ENCODE measurements at places on chromosomes 3 and 15.

GRCh38 chr3:185999221-185999620 is 61.4 kb upstream of the TRA2B start:
- no peak for DNase-seq

GRCh38 chr3:65436580-65436979 is 602.1 kb downstream of the MAGI1 start:
- DNase-seq, result no peak

DNA sequence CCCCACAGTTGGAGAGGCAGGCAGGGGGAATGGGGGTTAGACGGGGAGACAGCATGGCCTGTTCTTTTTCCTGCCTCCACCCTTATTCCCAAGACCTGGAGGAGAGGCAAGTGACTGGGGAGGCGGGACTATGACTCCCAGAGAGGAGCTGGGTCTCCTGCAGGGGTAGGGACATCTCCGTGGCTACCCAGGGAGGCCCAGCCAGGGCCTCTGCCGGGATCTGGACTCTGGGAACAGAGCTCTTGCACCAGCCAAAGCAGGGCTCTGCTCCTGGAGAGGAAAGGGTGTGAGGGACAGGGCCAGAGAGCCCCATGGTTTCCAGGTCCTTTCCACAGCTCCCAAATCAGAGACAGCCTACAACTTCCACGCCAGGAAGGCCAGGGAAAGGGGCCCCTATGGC is 22.8 kb downstream of the CFAP100 start:
- no peak for DNase-seq

DNA sequence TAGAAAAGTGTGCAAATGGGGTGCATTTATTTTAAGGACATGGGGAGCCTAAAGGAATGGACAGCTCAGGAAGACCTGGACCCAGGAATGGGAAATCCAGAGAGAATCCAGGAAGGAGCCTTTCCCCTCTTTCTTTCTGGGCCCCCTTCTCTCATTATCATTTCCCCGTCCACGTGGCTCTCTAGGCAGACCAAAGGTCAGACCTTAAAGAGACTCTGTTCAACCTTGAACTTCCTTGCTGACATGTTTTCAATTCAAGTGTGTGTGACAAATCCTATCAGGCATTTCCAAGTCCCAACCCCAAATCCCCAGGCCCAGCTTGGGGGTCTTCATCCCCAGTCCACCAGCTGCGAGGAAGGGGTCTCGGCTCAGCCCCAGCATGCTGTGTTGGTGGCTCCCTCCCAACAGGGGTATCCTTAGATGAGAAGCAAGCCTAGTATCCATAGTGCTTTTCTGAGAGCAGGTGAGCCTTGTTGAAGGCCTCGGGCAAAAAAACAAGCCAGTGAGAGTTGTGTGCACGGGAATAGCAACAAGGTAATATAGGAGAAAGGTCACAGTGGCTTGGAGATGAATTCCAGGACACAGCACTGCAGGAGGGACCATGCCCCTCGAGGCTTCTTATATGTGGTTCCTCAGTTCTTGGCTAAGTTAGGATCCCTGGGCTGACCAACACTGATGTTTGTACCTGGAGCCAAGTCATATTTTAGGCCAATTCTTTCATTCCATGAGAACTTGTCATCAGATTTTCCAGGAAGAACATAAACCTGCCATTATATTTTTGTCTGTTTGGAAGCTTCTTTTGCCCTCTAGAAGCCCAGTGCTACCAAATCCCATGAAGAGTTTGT is 130.0 kb downstream of the ASB7 start:
- DNase-seq, result no peak

DNA sequence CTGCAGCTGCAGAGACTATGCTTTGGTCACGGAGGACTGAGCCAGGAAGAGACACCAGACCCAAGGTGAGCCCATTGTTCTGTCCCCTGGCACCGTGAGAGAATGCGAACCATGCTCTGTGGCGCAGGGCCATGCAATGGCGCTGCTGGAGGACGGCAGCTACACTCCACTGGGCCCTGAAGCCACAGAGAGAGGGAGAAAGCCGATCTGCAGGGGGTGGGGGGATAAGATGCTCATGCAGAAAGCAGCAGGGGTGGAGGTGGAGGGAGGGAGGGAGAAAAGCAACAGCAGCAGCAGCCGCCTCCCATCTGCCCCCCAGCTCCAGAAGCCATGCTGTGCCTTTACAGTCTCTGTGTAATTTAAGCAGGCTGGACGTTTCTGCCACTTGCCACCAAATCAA is 5.3 kb downstream of the BDH1 start:
- DNase-seq, result no peak

DNA sequence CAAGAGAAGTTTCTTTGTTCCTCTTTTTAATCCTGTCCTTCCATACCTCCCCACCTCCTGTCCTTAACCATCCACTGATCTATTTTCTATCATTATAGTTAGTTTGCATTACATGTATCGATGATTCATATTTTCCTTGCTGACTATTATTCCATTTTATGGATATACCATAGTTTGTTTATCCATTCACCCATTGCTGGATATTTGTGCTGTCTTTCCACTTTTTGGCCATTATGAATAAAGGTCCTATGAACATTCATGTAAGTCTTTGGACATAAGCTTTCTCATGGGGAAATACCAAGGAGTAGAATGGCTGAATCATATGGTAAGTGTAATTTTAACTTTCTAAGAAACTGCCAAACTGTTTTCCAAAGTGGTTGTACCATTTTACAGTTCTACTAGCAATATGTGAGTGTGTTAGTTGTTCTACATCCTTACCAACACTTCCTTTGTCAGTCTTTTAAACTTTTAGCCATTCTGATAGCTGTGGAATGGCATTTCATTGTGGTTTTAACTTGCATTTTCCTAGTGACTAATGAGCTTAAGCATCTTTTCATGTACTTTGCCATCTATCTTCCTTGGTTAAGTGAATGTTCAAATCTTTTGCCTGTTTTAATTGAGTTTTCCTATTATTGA is 11.7 kb downstream of the ATP6V1A start:
- no peak for DNase-seq

DNA sequence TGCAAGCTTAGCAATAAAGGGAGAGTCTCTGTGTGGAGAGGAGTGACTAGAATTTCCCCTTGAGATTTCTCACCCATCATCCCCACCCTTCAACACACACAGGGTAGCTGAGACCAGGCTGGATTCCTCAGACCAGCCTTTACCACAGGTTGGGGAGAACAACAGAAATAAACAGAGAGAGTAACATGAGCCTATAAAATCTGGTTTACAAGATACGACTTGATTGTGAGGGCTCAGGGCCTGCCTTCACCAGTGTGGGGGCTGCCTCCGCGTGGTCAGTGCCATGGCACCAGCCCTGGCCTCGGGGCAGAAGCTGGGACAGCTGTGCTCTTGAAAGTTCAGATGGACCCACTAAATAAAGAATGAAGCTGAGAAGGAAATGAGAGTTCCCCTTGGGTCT is 14.6 kb upstream of the MAGEF1 start:
- DNase-seq, result no peak

DNA sequence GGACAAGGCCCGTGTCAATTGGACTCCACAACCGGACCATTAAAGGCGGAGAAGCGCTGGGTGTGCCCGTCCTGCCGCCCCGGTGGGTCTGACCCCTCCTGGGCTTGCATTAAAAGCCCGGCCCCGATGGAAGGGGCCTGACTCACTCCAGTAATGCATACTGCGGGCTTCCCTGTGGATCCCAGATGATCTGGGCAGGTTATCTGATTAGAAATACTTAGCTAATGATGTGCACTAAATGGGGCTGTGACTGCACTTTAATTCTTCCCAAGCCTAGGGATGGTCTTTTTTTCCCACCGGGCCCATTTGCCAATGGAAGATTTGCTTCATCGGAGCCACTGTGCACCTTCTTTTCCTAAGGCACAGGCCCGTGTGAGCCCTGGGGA is 124.9 kb downstream of the TMEM266 start:
- DNase-seq, result no peak

GRCh38 chr15:90189781-90190467 is 11.2 kb upstream of the SEMA4B start:
- no peak for DNase-seq

DNA sequence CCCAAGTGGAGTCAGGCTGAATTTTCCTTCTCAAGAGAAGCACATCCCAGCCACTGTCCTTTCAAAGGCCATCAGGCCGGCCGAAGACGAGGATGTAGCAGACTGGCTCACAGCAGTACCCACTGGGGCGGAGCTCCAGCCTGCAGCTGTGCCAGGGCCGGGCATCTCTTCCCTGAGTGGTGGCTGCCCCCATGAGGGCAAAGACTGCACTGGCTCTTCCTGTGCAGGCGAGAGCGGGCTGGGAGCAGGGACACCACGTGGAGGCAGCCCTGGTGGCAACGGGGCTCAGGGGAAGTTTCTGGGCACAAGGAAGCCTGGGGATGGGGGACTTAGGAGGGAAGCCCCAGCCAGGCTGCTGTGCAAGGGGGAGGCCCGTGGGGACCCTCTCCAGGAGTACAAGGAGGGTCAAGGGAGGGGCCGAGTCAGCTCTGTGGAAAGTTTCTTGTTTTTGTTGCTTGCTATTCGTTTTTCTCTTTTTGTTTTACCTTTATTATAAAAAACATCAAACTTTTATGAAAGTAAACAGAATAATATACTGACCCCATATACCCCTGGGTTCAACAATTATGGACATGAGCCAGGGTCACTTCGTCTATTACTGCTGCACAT is 66.1 kb downstream of the RPN1 start:
- DNase-seq, result no peak

DNA sequence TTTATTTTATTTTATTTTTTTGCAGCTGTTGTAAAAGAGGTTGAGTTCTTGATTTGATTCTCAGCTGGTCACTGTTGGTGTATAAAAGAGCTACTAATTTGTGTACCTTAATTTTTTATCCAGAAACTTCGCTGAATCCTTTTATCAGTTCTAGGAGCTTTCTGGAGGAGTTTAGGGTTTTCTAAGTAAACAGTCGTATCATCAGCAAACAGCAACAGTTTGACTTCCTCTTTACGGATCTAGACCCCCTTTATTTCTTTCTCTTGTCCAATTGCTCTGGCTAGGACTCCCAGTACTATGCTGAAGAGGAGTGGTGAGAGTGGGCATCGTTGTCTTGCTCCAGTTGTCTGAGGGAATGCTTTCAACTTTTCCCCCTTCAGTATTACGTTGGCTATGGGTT is 165.8 kb upstream of the KCNMB2 start:
- no peak for DNase-seq

GRCh38 chr3:159929171-159930141 is 59.2 kb upstream of the IL12A start:
- no peak for DNase-seq

DNA sequence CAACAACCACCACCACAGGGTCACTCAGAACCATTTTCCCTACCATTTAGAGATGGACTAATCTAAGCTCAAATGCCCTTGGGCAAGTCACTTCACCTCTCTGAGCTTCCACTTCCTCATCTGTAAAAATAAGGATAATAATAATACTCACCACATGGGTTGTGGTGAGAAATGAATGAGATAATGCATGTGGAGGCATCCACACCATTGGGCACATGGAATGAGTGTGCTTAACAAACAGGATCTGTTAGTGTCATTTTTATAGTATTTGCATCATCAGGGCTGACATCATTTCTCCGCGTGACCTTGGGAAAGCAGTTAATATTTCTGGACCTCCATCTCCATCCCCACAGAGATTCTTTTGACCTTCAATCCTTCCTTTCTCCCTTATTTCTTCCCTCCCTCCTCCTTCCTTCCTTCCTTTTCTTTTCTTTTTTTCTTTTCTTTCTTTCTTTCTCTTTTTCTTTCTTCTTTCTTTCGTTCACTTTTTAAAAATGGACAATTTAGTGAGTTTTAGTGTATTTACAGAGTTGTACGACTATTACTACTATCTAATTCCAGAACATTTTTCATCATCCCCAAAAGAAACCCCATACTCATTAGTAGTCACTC is 7.7 kb upstream of the RFT1 start:
- no peak for DNase-seq

DNA sequence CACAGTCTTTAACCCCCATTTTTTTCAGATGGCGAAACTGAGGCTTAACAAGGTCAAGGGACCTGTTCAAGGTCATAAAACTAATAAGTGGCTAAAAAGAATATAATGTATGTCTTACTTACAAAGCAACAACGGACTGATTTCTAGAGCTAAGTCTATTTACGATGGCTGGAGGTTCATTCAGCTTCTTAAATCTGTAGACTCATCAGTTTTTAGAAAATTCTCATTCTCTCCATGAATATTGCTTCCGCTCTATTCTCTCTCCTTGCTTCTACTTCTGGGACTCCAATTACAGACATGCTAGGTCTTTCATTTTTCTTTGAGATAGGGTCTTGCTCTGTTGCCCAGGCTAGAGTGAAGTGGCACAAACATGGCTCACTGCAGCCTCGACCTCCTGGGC is 68.9 kb downstream of the WHAMM start:
- no peak for DNase-seq

DNA sequence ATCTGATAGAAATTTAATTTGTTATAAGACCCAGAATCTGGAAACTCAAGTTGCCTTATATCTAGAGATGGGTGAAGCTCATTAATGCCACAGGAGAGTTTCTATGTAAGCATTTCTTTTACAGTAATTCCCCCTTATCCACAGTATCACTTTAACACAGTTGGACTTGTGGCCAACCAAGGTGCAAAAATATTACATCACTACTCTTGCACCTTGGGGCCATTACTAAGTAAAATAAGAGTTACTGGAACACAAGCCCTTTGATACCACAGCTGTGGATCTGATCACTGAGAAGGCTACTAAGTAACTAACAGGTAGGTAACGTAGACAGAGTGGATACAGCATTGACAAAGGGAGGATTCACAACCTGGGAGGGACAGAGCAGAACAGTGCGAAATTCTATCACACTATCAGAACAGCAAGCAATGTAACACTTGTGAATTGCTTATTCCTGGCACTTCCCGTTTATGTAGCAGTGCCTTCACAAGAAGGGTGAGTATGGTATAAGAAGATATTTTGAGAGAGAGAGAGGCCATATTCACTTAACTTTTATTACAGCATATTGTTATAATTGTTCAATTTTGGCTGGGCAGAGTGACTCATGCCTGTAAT is 33.9 kb upstream of the TOPBP1 start:
- no peak for DNase-seq

DNA sequence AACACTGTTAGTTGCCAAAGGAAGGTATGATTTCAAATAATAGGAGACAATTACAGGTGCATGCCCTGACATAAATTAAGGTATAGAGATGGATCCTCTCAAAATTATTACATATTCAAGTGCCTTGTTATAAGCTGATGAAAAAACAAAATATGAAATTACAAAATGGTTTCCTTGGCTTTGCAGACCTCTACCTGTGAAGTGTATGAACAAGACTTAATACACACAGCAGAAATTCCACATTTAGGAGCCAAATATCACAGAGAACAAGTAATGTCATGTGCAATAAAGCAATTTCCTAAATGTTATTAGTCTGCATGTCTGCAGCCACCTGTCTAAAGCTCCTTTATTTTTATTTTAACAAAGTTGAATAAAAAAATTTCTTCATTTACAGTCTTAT is 151.5 kb downstream of the ALCAM start:
- DNase-seq, result no peak

GRCh38 chr3:151034303-151034702 is 51.2 kb upstream of the MED12L start:
- no peak for DNase-seq

DNA sequence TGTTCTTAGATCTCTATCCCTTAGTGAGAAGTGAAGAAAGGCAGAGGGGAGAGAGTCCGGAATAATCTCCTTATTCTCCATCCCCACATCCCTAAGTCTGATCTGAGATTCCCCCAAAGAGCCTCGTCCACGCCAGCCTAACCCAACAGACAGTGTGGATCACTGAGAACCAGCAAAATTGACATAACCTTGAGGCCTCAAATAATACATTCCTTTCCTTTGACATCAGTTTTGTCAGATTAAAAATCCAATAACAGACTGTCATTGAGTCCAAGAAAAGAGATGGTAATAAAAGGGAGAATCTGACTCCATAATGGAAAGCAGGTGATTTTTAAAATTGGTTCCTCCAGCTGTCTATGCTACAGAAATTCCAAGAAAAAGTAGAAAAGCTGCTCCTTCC is 7.7 kb upstream of the SIAH2 start:
- no peak for DNase-seq

GRCh38 chr3:29822071-29822470 is 541.2 kb downstream of the RBMS3 start:
- DNase-seq, result no peak

Measured in activated gamma-delta T cell treated with anti-CD3 and anti-CD28 coated beads, Interleukin-2, amount 50 U/mL, for 16 hours (primary cell).